T-helper 17 cell (primary cell): ENCODE measurements at places on chromosomes 6 and 20.

DNA sequence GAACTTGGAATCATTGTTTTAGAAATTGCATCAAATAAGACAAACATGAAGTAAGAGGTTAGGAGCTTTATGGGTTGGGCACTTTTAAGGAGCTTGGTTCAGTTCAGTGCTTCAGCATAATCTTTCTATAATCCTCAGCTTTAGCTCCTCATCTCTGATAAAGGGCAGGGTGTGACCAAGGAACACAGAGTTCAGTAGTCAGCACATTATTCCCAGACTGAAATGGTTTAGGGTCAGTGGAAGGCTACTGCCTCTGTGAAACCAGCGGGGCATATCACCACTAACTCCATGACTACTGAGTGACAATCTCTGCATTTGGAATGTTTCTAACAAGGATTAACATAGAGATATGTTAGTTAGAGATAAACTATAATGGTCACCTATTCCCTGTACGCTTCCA lies 36.9 kb downstream of the CRYBG1 start:
- no peak for DNase-seq

DNA sequence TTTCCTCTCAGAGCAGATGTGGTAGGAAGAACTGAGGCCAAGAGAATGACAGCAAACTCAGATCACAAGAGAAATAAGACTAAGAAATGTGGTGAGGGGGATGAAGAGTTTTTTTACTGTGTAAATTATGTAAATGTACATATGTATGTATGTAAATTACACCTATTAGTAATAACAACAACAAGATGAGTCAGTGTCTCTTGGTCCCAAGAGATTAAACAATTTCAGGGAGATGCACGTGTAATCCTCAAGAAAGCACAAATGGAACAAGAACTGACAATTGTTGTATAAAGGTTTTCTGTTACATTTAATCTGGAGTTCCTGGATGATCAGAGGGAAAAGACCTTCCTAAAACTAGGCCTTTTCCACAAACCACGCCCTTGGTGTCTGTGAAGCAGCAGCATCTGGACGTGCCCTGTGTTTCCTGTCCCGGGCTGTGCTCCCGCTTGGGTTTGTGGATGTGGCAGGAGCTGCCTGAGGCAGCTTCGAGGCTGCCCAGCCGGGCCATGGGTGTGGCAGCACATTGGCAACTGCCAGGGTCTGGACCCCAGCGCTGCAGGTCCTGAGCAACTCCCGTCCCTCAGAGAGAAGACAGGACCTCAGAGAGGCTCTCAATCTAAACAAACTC lies 994 bp downstream of the CLDN20 start:
- no peak for DNase-seq

- DNase-seq = no peak
Observed at GRCh38 chr6:21586740-21587178, 6.8 kb upstream of the SOX4 start.

GRCh38 chr6:132132422-132132821 lies 181.2 kb upstream of the CCN2 start:
- DNase-seq = no peak

- no peak for DNase-seq
Observed at GRCh38 chr6:54697424-54697823, 149.1 kb upstream of the FAM83B start.

DNA sequence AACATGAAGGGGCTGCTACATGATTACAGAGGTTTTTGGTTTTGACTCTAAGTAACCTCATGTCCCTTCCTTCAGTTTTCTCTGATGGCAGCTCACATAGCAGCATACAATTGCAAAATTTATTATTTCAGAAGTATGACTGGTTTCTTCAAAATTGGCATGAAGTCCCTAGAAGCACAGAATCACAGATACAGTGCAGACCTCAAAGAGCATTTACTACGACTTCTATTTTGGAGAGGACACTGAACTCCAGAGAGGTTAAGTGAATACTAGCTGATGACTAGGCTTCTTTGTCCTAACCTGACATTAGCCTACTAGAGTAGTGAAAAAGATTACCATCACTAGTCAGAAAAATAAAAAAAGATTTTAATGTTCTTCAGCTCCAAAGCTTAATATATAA lies 664.3 kb downstream of the RFPL4B start:
- DNase-seq = no peak

GRCh38 chr6:126967296-126968005 lies 151.0 kb upstream of the RSPO3 start:
- DNase-seq = no peak

DNA sequence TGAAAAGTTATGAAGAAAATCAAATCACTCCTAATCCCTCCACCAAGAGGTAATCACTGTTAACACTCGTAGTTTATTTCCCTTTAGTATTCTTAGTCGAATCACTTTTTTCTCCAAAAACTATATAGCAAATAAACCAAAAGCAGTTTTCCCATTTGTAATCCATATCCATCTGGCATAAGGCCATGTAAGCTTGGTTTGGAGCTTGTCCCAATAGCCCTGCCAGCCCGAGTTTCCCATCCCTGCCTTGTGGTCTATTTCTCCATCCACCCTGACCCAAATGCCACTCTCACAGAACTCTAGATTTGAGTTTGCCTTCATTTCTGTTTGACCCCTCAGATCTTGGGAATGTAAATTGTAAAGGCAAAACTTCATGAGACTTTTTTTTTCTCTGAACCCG lies 71.8 kb upstream of the DSP start:
- DNase-seq = no peak

DNA sequence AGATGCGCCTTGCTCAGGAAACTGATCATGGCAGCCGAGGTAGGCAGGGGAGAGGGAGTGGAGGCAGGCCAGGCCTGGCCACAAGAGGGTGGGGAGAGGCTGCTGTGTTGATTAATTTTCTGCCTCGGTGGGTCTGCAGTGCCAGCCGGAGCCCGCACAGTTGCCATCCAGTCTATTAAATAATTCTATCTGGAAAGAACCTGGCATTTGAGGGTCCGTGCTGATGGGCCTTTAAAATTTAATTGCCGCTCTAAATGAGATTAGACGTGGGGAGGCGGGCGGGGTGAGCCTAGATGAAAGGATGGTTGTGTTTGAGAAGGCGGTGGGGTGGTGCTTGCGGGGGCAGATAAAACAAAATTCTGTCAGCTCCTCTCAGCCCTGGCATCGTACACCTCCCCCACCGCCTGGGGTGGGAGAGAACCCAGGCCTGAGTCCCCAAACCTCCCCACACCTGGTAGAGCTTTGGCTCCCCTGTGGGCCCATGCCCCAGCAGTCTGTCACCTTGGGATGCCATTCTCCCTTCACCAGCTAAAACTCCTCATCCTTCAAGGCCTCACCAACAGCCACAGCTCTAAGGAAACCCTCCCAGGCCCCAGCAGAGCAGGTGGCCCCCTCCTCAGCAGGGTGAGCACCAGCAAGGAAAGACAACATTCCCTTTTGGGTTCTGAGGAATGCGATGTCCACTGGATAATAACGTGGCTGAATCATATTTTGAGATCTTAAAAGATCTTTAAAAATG lies 167.3 kb downstream of the GRM4 start:
- DNase-seq = no peak

GRCh38 chr20:30985386-30985785 lies 272.1 kb upstream of the DEFB115 start:
- no peak for DNase-seq

DNA sequence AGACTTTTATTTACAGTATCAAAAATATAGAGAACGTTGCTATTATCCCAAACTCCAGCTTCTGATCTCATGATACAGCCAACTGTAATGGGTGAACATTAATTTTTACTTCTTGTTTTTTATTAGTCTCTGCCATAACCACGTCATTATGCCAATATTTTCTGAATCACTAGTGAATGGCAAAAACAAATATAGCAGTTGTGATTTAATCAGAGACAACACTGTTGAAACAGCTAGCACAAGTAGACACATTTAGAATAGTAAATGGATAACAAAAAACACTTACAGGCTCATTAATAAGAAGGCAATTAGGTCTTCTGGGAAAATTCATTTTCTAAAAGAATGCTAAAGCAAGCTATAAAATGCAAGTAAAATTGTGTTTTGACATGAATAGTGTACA lies 8.1 kb downstream of the PTPRK start:
- no peak for DNase-seq

DNA sequence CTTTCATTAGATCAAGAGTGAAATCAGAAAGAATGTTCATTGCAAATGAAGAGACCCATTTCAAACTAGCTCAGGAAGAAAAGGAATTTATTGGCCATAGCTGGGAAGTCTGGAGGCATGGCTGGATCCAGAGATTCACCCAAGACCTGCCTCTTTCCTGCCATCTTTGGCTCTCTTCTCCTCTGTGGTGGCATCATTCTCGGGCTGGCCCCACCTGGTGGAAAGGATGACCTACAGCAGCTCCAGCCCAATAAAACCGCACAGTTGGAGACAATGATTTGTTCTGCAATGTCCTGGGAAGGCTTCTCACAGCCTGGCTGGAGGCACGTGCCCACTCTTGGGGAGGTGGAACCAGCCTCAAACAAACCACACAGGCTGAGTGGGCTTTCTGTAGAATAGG lies 18.1 kb upstream of the FERMT1 start:
- no peak for DNase-seq

DNA sequence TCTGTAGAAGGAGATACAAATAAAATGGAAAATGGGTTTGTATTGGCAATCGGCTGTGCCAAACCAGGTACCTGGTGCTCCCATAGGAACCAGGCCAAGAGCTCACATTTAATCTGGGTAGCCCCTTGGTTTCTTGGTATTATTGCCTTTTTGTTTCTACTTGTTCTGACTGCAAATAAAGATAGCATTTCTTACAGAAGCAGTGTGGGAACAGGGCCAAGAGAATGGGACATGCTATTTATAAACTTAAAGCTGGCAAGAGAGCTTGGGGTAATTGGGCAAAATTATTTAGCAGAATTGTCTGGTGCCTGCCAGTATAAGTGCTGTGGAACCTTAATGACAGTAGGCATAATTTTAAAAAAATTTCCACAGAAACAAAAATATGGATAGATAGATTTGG lies 113.5 kb upstream of the GLP1R start:
- no peak for DNase-seq

DNA sequence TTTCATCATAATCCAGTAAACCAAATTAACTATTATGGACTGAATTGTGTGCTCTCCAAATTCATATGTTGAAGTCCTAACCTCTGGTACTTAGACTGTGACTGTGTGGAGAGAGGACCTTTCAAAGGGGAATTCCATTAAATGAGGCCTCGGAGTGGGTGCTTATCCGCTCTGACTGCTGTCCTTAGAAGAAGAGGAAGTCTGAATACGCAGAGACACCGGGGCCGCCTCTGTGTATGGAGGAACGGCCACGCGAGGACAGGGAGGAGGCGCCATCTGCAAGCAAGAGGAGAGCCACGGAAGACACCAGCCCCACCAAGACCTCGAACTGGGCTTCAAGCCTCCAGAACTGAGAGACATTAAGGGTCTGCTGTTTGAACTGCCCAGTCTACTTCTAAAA lies 35.6 kb upstream of the RPS6KA2 start:
- no peak for DNase-seq

- no peak for DNase-seq
Observed at GRCh38 chr6:122567034-122567433, 43.2 kb upstream of the PKIB start.

GRCh38 chr6:39218868-39219567 lies 10.3 kb downstream of the KCNK5 start:
- DNase-seq = no peak

DNA sequence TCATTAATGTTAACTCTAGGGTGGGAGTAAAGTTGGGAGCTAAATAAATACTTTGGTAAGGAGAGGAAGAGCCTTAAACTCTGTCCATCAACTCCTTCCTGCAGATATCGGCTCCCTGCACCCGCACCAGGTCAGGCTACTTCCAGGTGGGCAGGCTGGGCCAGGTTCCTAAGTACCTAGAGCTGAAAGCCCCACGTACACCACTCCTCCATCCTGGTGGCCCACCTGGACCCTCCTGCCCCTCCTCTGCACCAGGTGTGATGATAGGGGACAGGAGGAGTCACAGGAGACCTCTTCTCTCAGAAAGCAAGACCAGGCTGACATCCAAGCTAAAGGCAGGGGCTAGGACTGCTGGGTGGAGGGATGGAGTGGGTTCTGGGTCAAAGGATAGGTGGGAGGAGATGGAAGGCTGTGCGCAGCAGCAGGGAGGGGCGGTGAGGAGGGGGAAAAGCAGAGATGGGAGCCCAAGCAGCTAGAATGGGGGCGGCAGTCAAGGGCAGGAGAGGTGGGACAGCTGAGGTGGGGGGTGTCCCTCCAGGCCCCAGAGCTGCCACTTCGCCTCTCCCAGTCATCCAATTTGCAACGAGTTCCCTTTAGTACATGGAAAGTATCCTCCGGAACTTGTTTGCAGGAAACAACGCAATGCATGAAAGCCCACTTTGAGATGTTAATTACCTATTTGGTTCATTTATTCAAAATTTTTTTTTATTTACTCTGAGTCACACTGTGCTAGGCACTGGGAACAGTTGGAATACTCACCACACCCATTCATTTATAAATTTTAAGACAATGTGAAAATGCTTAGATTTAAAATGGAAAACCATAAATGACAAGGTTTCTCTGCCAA lies 15.2 kb upstream of the TOX2 start:
- no peak for DNase-seq

- DNase-seq = no peak
Observed at GRCh38 chr6:102813489-102814275, 1420.2 kb downstream of the GRIK2 start.

- no peak for DNase-seq
Observed at GRCh38 chr6:135004399-135004798, 50.2 kb downstream of the HBS1L start.

- no peak for DNase-seq
Observed at GRCh38 chr6:109358204-109358603, 24.1 kb downstream of the CD164 start.

DNA sequence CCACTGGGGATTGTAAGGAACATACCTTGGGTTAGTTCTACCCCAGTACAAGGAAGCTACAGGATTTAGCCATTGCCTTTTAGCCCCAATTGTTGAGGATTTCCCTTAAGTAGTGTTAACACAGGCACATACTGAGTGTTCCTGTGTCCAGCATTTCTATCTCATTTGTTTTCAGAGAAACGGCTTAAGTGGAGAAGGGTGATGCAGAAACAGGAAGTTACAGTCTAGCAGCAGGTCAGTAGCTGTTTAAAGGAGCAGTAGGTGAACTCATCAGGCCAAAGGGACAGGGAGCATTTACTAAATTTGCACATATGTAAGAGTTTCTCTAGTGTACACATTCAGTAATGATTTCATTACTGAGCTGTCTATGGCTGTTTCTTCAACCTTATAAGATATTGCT lies 644.2 kb upstream of the GJE1 start:
- DNase-seq = no peak

GRCh38 chr20:13131688-13132087 lies 89.4 kb upstream of the ISM1 start:
- DNase-seq = no peak
